CD4-positive, alpha-beta T cell treated with Interleukin-4 for 1 hour (primary cell): ENCODE measurements at places on chromosomes 4 and X.

- DNase-seq: no peak
These were observed 17.9 kb downstream of the CNOT6L start for GRCh38 chr4:77801260-77801608.

DNA sequence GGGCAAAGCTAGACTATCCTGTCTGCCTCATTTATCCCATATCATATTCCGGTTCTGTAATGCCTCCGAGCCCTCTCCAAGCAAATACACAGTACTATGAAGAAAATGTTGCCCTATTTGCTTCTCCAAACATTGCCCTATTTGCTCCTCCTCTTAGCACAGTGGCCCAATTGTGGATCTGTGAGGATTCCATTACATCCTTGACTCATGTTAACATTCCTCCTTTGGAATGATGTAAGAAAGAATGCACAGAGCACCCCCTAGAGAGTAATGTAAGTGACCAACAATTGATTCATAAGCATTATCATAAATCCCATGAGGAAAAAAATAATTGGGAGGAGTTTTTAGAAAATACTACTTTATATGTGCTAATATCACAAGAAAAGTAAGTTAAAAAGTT lies 11.3 kb upstream of the BTC start:
- no peak for DNase-seq

GRCh38 chrX:133335027-133335426 lies 80.3 kb downstream of the GPC4 start:
- no peak for DNase-seq

DNA sequence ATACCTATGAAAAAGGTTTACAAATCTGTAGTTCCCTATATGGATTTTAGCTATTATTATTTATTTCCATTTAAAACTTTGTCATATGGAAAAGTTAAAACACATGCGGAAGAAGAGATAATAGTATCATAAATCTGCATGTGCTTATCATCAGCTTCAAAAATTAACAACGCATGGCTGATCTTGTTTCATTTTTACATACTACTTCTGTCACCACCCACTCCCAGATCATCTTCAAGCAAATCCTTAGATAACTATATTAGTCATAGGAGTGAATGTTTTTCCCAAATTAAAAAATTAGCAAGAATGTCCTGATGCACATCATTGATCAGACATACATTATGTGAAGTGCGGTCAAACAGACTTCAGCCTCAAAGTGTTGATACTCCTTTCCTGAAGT lies 24.6 kb upstream of the MOB1B start:
- no peak for DNase-seq

GRCh38 chrX:41589634-41590270 lies 99.0 kb upstream of the GPR34 start:
- no peak for DNase-seq

DNA sequence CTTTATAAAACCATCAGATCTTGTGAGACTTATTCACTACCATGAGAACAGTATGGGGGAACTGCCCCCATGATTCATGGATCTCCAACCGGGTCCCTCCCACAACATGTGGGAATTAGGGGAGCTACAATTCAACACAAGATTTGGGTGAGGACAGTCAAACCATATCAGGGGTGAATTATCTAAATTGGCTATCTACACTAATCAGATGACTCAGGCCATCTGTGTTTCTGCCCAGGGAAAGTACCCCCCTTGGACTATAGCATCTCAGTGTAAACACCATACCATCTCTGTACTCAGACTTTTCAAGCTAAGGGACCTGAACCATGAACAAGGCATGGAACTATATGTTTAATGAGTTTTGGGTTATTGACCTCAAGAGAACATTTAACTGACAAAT lies 76.8 kb downstream of the LNX1 start:
- DNase-seq: no peak

GRCh38 chrX:149908308-149908707 lies 21.1 kb upstream of the HSFX4 start:
- DNase-seq: no peak

GRCh38 chrX:74924449-74925224 lies 615 bp downstream of the NEXMIF start:
- peak; percentile 15 for DNase-seq

DNA sequence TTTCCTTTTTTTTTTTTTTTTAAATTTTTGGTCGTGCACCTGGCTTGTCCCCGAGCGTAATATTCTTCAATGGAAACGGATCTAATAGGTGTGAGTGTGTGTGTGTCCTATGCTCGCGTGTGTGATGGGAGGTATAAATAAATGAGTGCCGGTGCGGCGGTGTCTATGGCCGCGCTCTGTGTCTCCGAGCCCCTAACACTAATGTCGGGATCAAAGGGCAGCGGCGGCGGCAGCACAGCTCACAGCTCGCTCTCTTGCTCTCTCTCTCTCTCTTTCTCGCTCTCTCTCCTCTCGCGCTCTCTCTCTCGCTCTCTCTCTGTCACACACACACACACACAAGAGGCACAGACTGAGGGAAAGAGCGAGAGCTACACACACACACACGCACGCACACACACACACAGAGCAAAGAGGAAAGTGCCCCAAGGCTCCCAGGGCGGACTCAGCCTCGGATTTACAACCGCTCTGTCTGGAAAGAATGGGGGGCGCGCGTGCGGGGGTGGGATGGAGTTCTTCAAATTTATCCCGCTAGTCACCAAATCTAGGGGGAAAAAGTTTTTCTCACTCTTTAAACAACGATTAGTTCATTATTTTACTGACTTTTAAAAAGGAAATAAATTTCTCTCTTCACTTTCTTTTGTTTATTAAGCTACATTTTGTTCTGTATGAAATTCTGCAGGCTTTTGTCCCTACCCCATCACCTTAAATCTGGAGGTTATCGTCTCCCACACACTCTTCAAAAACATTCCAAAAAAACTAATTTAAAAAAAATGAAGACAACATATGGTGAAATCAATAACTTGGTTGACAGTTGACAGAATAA lies at the start of gene ZNF827:
TSS of gene ZNF827 (minus strand) at position 206 of the 823 bp plus-strand sequence. CDS start 416 bp downstream, outside the sequence.
- DNase-seq: peak; percentile 86
